Endodermal cell (in vitro differentiated cells): ENCODE measurements at places on chromosomes 11 and 22. TPM values are rescaled to one million over a fixed set of nuclear protein-coding genes. Genes with fewer than 3 reads are reported as not detected.

- DNase-seq = peak; percentile 88
These were observed 32.7 kb downstream of the ARHGAP42 start for GRCh38 chr11:100719809-100720221.

- DNase-seq = peak; percentile 38
These were observed 9.4 kb upstream of the FBLN1 start for GRCh38 chr22:45493286-45493771.

The OR6T1 gene
- total RNA-seq = not detected in 2 replicates

The SYT8 gene
- total RNA-seq = not detected in 3 replicates

- DNase-seq = no peak
These were observed 78.7 kb downstream of the COMMD9 start for GRCh38 chr11:36210529-36210928.

- DNase-seq = no peak
These were observed 86.0 kb downstream of the C11orf87 start for GRCh38 chr11:109507836-109508561.

The MRGPRE gene
- not detected in 2 replicates for total RNA-seq

The FEN1 gene
- total RNA-seq = 22.5 to 81.8 TPM (median 74.9 TPM) in 3 replicates

DNA sequence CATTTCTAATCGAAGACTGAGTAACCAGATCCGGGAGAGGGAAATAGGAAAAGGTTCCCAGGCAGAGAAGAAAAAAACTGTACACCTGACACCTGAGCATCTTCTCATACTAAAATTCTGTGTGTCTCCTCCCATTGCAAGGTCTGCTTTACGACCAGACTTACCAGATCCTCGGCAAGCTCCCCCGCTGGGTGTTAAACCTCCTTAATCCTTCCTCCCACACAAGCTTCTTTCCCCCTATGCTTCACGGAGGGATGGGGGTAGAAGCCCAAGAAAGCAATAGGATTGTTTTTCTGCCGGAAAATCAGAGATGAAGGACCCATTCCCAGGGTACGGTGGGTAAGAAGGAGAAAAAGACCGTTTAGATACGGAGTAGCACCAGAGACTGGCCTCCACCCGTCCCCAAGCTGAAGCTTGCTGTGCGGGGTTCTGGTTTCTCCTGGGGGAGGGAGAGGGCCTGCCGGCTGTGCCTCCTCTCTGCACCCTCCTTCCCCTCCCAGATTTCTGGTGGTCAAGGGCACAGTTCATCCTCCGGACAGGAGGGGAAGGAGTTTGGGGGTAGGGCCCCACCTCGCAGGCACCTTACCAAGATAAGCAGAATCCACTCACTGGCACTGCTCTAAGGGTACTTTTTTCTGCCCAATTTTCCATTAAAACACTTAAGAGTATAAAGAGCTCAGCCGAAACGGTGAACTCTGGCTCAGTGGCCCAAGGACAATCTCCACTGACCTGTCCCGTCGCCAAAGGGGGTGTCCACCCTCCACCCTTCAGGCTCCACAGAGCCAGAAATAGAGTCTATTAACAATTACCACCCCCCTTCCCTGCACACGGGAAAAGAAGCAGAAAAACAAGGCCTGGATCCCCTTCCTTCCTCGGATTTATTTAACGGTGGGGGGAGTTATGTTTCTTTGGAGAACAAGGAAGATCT lies 1.2 kb downstream of the TOB2 start:
- peak; percentile 85 for DNase-seq

DNA sequence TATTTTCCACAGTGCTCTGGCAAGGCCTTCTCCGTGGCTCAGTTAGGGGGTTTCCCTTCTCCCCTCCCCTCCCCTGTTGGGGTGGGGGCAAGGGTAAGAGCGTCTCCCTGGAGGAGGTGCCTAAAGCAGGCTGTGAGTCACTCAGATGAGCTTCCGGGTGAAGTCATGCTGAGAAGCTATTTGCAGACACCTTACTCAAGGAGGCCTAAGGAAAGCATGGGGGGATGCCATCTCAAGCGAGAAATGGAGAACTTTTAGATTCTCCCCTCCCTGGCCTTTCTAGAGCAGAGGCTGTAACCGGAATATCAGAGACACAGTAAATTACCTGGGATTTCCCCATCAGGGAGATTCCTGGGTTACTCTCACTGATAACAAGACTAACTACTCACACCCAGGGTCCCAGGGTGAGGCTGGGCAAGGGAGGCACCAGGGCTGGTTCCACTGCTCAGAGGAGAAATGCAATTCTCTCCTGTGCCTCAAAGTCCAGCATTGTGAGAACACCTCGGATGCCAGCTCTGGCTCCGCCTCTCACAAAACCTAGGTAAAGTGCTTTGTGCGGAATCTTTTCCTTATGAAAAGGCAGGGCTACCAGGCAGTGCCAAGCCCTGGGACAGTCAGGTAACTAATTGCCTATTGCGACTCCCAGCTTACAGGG lies 123.6 kb downstream of the ABTB2 start:
- DNase-seq = peak; percentile 90

The SCN3B gene
- total RNA-seq = 0.48 to 0.54 TPM (median 0.51 TPM) in 3 replicates

The KCNE3 gene
- 1.5 to 4.6 TPM (median 3.6 TPM) in 3 replicates for total RNA-seq
